ENCODE measurements at places on chromosomes 7 and 10.

GRCh38 chr7:129134356-129134987 is 10.0 kb upstream of the TSPAN33 start:
- no peak for DNase-seq

DNA sequence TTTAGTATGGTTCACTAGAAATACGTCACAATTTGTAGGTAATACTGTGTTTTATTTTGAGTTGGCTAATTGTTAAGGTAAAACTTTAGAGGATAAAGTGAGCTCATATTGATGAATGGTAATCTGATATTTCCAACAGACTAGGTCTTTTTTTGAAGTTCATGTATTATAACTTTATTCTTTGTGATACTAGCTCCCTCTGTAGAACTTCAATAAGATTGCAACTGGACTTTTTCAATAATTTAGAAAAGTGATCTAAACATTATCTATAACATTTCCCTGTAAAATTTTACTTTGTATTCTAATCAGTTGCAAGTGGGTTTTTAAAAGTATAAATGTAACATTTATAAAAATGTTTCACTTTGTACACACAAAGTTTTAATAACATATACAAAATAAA is 83.5 kb downstream of the ADK start:
- DNase-seq: no peak

- no peak for DNase-seq
Measured at GRCh38 chr10:101373063-101373462, 19.1 kb downstream of the BTRC start.

DNA sequence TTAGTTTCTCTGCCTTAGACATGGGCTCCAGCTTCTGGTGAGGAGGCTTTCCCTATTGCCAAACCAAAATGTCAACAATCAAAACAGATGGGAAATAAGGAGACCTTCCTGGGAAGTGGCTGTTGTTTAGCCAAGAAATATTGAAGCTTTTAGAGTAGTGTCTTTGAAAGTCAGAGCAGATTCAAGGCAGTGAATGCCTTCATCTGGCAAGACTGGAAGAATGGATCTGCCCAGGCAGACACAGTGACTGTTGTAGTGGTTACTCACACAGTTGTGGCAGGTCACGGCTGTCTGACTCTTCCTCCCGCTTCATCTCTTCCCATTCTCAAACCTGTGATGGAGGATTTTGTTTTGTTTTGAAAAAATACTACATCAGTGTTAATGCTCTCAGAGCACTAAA is 154.1 kb upstream of the ADO start:
- DNase-seq: no peak

- no peak for DNase-seq
Measured at GRCh38 chr10:121792198-121792597, 135.6 kb downstream of the ATE1 start.

DNA sequence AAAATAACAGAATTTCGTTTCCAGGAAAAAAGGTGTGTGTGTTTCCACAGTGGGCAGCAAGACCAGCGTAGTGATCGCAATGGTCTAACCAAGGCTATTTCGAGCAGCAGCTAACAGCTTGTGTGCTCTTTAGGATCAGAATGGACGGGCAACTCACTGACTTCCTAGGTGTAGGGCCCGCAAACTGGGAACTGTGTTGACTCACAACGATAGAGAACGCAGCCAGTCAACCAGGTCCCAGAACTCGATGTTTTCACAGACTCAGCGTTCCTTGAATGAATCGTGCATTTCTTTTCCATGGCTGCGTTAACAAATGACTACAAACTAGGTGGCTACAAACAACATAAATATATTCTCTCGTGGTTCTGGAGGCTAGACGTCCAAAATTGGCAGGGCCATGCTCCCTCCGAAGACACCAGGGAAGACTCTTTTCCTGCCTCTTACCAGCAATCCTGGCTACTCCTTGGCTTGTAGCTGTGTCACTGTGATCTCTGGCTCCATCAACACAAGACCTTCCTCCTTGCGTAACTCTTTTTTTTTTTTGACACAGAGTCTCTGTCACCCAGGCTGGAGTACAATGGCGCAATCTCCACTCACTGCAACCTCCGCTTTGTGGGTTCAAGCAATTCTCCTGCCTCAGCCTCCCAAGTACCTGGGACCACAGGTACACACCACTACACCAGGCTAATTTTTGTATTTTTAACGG is 39.1 kb downstream of the PODXL start:
- DNase-seq: no peak

DNA sequence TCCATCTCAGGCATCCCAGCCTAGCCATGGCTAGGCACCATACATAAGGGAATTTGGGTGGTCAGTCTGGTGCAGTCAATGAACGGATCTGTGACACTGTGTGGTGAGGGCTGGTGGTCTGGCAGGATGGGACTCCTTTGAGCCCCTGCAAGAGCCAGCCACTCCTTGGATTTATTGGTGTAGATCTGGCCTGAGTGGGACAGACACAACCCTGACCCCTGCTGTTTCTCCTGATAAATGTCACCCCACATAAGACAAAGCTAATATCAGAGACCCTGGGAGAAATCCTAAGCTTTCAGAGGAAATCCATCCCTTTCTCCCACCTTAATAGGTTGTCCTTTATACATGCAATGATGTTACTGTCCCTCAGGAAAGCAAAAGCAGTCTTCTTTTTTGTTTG is 2.3 kb downstream of the FBXO24 start:
- DNase-seq: no peak

- DNase-seq: peak; percentile 40
Measured at GRCh38 chr7:69670701-69671100, 72.4 kb downstream of the AUTS2 start.

- no peak for DNase-seq
Measured at GRCh38 chr10:112497347-112497950, 50.4 kb downstream of the VTI1A start.

GRCh38 chr7:77399816-77400215 is 16.3 kb downstream of the GSAP start:
- no peak for DNase-seq

DNA sequence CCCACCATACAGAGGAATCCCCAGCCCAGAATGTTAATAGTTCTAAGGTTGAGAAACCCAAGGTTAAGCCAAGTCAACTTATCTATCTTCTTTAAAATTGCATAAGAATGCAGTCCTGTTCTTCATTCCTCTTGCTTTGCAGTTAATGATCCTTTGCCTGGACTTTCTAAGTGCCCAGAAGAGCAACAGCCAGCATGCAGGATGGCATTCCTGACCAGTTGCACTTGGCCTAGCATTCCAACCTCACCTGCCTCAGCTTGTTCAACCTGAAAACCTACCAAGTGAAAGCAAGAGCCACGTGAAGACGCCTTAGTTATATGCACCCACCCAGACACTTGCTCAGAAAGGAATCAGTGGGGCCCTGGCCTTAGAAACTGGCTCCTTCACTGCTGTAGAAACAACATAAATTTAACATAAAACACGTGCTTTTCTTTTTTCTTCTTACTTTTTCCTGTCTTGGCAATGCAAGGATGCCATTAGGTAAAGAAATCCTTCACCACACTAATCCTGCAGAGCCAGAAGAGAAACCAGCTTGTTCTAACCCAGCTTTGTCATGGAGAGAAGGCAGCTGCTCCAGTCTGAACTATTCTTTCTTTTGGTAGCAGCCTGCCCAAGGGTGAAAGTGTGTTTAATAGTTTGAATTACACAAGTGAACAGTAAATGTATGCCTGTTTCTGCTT is 25.0 kb downstream of the EGFR start:
- DNase-seq: no peak

GRCh38 chr10:47454780-47455058 is 29.2 kb downstream of the ANXA8 start:
- DNase-seq: no peak

GRCh38 chr7:99469381-99470065 is 3.2 kb upstream of the ZNF789 start:
- DNase-seq: no peak

DNA sequence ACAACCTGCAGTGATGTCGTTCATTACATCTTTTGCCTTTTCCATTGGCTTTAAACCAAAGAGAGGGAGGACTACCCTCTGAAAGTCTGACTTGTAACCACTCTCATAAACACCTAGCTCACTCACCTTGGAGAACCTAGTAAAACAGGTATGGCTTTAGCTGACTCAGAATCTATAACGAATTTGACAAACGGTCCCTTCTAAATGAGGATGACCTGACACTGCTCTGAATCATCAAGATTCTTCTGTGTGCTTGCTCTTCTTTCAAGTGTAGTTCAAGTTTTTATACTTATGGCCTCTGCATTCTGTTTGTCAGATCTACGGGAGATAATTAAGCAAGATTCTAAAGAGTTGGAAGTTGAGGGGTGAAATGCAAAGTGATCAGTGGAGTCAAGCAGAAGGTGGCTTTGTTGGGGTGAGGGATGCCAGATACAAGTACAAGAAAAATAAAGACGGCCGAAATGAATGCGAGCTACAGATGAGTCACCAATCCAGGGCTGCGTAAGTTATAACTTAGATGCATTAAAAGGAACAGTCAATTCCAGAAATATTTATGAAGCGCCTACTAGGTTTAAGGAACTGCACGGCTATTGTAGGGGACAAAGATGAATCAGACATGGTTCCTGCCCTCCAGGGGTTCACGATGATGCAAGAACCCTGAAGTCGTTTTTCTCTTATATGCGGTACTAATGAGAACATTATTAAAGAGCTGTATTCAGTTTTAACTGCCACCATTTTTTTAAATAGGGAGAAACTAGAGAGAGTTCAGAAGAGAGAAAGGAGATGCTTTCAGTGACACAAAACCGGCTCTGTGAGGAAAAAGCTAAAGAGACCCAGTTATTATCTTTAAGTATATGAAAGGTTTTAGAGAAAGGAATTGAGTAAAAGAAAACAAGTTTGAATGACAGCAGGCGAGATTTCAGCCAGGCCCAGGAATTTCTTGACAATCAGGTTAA is 6.5 kb downstream of the HIPK2 start:
- DNase-seq: peak; percentile 57

GRCh38 chr7:155448632-155449007 is 9.3 kb upstream of the EN2 start:
- no peak for DNase-seq

DNA sequence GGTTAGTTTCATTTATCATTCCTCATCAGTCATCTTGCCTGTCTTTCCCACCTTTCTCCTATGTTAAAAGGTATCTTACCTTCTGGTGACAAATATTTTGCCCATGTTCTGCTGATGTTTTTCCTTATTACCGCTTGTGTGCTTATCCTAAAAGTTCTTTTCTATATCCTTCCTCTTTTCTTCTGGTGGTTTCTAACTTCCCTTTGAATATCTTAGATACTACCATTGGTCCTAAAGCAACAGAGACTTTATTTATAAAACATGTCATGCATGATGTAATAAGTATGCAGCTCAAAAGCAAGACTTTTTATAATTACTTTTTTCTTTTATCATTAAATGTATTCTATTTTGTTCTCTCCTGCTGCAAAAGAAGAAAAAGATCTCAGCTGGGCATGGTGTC is 24.8 kb downstream of the TBC1D12 start:
- no peak for DNase-seq

DNA sequence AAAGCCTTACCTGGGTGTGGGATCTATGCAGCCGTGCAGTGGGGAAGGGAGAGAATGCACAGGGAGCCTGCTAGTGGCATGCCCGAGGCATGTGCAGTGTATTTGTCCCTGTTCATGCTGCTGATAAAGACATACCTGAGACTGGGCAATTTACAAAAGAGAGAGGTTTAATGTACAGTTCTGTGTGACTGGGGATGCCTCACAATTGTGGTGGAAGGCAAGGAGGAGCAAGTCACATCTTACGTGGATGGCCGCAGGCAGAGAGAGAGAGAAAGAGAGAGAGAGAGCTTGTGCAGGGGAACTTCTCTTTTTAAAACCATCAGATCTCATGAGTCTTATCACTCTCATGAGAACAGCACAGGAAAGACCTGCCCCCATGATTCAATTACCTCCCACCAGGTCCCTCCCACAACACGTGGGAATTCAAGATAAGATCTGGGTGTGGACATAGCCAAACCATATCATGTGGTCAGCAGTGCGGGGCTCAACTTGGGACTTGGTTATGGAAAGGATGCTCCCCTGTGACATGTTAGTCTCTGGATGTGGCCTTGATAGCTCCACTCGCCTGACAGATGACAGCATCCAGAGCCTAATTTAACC is 128.9 kb downstream of the DOCK1 start:
- no peak for DNase-seq

- no peak for DNase-seq
Measured at GRCh38 chr7:8511855-8512254, 78.4 kb downstream of the NXPH1 start.

GRCh38 chr7:6650086-6650485 is 13.0 kb downstream of the ZNF316 start:
- DNase-seq: no peak

DNA sequence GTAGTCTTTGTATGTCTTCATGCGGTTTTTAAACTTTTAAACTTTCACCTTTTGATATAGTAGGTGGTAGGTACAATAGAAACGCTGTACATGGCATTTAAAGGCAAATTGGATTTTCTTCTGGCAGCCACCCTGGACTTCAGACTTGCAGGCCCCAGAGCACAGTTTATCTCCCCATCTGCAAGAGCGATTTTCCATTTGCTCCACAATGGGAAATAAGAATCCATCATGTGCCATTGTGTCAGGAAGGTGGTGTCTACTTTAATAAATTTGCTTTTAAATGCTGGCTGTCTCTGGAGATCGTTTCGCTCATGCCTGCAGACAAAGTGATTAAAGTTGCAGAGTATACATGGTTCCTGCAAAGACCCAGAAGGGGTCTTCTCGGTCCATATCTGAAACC is 38.9 kb downstream of the UNC5B start:
- DNase-seq: no peak

DNA sequence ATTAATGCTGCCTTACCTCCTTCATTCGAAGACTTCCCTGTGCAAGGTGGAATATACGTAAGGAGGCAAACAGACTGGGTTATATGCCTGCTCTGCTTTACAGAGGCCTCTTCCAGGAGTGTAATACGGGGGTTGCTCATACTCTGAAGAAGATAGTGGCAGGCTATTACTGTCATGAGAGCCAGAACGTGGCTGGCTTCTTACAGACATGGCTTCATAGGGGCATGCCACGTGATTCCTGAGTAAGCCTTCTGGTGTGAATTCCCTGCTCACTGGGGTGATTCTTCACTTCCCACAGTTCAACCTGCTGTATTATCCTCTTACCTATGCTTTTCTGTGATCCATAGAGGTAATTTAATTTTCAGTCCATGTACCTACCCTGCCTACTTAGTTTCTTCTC is 141.8 kb downstream of the ST7 start:
- DNase-seq: no peak

- DNase-seq: no peak
Measured at GRCh38 chr10:3980144-3980543, 195.1 kb upstream of the KLF6 start.
